ENCODE measurements at places on chromosomes 1 and 21.

DNA sequence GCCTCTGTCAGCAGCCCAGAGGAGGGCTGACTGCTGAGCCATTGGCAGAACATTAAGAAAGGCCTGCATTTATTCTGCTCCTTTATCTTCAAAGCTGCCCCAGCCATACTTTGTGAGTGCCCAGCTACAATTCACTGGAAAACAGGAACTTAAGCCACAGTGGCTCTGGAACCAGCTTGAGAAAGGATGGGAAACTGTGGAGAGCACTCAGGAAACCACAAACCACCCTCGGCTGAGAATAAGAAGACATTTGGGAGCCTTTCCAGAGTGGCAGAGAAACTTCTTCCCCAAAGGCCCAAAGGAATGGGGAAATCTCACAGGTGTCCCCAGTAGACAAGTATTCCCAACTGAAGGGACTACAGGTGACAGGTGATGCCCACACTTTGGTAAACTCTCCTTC, 1.8 kb downstream of the LAMB3 start:
- DNase-seq: no peak

- DNase-seq: no peak
Measured at GRCh38 chr1:34341896-34342295, 165.2 kb downstream of the C1orf94 start.

- DNase-seq: no peak
Measured at GRCh38 chr1:232142403-232143314, 487.3 kb downstream of the SIPA1L2 start.

DNA sequence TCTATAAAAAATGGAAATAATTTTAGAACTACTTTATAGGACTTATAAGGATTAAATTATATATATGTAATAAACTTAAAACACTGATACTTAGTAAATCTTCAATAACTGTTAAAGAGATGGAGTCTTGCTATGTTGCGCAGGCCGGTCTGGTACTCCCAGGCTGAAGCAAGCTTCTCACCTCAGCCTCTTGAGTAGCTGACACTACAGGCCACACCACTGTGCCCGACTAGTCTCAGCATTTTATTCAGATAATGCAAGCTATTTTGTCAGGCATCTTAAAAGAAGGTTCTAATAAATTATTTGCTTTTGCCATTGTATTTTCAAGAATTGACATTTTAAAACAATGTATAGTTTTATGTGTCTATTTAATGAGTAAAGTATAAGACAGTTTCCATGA, 20.8 kb downstream of the CNST start:
- no peak for DNase-seq

DNA sequence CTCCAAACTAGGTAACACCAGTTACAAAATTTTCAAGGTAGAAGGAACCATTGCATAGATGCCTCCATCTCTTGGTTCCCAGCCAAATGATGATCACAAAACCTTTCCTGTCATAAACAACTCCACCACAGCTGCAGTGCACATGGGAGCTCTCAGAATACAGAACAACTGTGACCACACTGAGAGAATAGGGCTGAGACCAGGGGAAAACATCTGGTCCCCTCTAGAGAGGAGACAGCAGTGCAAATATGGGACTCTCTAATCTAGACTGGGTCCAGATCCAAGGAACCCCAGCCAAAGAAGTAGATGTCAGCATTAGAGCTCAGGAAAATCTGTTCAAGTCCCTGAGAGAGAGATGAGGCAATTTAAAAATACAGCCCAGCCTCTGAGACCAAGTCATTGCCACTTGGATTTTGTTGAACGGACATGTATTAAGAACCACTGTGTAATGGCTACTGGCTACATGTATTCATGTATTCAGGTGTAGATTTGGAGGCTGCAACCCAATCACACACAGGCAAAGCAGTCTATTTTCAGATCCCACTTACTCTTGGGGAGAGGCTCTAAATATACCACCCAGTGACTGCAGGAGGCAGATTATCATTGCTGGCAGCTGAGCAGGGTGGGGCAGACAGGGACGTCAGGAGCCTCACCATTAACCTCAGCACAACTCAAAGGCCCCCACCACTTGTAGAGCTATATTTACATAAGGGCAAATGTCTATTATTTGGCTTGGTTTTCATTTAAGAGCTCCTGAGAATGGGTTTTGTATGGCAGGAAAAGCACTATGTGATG, 7.6 kb upstream of the RXRG start:
- no peak for DNase-seq

GRCh38 chr1:206477581-206478380, 7.5 kb downstream of the IKBKE start:
- DNase-seq: no peak

GRCh38 chr21:28421716-28422524, 570.8 kb downstream of the LTN1 start:
- no peak for DNase-seq

GRCh38 chr1:147091801-147092200, 80.5 kb downstream of the PRKAB2 start:
- no peak for DNase-seq
